ENCODE measurements at places on chromosomes 16 and 17.
A peak's percentile ranks its signal among the peaks of the same experiment; 100 is the strongest.

- DNase-seq: no peak
Measured at GRCh38 chr17:50902372-50903353, 36.5 kb upstream of the TOB1 start.

GRCh38 chr17:29145289-29146073 lies 34.7 kb downstream of the MYO18A start:
- DNase-seq: peak; percentile 74

- no peak for DNase-seq
Measured at GRCh38 chr17:64520359-64520758, 13.6 kb downstream of the CEP95 start.

DNA sequence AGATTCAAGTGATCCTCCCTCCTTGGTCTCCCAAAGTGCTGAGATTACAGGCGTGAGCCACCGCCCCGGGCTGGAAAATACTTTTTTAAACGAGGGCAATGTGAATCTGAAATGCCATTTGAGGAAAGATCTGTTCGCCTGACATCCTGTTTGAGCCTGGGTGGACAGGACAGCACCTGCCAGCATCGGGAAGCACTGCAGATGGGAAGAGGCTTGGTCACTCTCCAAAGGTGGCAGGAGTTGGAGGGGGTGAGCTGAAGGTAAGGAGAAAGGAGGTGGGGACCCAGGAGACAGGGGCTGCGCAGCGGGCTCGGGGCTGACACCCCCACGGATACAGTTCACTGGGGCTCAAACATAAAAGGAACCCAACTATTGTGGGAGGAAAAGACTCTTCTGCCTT lies 3.9 kb upstream of the BIRC5 start:
- DNase-seq: no peak

GRCh38 chr16:88584676-88585075 lies 14.5 kb downstream of the ZC3H18 start:
- DNase-seq: no peak

GRCh38 chr17:549177-550040 lies 165.2 kb downstream of the VPS53 start:
- peak; percentile 76 for DNase-seq

DNA sequence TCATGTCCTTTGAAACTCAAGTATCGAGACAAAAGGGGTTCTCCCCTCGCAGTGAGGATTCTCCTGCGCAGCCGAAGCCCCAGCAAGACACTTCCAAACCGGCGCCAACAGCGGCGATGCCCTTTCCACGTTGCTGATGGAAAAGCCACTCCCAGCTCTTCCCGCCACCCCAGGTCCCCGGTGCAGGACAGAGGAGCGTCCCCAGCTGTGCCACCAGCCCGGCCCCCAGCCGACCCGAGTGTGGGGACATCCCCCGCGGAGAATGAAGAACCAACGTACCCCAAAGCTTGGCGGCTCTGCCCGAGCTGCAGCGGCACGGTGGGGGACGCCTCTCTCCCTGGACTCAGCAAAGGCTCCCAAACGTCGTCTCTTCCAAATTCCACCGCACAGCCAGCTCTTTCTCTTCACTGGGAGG lies 573 bp downstream of the CHST6 start:
- no peak for DNase-seq

DNA sequence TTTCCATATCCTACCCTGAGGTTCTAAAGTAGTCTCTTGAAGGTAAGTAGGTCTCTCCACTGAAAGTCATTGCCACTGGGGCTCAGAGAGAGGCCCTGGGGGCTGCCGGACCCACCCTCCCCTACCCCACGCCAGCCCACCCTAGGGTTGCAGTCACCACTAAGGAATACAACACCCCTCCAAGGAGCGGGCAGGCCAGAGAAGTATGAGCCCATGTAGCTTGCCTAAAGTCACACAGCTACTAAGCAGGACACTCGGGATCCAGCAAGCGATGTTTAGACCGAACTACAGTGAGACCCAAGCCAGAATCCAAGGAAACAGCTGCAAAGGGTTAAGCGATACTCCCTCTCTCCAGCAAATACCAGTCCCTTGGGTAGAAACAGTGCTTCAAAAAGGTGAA lies 27.0 kb downstream of the C16orf78 start:
- DNase-seq: no peak

DNA sequence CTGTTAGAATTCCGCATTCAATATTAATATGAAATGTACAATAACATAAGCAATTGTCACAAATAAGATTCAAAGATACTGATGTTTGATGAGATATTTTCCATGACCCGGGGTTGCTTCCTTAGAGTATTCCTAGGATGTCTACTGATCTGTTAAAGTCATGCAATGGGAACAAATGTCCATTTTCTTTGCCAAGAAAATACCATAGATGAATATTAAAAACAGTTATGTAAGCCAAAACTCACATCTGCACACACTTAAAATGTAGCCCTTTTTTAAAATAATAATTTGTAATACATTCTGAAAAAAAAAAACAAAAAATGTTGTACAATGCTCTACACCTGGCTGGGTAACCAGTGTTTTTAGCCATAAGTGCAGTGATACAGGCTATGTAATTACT lies 259.4 kb upstream of the AXIN2 start:
- DNase-seq: no peak

DNA sequence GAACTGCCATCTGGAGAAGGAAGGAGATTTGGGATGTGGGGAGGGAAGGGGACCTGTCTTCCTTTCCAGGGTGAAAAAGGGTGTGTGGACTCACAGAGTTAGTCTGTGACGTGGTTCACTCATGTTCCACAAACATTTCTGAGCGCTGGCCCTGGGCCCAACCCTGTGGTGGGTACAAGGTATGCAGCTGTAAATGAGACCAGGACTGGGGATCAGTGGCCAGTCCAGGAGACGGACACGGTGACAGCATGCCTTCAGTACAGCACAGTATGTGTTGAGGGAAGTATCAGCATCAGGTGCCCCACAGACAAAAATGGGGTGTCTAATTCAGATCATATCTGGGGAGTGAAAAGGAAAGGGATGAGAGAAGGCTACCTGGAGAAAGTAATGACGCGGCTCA lies 5.5 kb upstream of the EPX start:
- DNase-seq: no peak

GRCh38 chr17:53736516-53737240 lies 86.0 kb upstream of the KIF2B start:
- no peak for DNase-seq

DNA sequence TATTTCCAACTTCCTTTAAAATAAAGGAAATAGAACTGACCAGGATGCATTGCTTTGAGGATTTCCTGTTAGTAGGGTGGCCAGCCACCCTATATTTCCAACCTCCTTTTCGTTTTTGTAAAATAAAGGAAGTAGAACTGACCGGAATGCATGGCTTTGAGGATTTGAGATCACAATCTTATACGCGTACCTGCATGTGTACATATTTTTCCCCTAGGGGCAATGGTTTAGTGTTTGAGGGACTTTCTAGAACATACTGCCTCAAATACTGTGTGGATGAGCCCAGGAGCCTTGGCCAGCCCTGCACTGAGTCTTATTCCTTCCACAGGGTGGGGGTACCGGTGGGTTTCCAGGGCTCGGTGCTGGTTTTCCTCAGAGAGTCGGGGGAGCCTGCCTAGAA lies 25.6 kb downstream of the MAPK8IP3 start:
- no peak for DNase-seq

GRCh38 chr16:23694644-23695373 lies 16.1 kb downstream of the PLK1 start:
- DNase-seq: peak; percentile 54

DNA sequence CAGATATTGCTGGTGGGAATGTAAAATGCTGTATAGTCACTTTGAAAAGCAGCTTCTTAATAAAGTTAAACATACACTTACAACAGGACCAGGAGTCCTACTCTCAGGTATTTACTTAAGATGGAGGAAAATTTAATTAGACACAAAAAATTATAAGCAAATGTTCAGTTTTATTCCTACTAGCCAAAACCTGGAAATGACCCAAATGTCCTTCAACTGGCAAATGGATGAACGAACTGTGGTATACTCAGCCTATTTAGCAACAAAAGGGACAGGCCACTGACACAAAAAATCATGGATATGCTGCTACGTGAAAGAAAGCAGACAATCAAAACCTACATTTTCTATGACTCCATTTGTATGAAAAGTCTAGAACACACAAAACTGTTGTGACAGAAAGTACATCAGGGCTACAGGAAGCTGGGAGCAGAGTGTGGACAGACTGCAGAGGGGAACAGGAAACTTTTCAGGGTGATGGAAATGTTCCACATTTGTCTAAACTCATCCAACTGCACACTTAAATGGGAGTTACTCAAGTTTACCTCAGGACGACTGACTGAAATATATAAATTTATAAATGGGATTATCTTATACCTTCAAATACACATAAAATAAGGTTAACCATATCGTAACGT lies 49.3 kb upstream of the MNT start:
- DNase-seq: no peak

DNA sequence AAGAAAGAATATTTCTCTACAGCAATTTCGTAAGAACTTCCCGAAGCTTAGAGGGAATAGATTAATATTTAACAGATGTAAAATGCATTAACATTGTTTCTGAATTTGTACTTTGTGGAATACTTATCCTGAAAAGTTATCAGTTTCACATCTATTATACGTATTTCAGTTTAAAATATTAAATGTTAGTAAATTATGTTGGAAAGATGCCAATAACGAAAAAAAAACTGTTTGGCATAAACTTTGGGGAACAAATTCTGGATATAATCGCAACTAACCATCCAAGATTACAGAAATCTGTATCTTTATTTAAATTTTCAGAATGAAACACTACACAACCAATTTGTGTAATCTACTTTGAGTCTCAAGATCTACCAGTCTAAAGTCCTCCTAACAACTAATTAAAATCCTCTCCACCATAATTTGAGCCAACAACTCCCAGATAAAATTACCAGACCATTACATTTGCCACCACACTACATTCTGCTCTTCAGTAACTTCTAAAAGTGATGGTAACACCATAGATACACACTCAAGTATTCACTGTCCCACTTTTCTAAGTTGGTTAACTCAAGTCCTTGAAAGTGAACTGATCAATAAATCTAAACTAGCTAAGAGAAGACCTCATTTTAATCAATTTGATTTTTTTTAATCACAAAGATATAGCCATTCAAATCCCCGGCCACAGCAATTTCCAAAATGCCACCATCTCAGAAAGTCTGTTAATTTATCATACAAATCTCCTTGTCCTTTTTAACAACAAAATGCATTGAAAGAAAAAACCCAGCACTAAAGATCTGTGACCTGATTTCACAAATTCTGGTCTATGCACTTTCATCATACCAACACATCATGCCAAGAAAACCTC lies 2.0 kb downstream of the SIAH1 start:
- DNase-seq: no peak

All from foreskin fibroblast (primary cell).